ENCODE measurements at places on chromosomes 2 and 18.

DNA sequence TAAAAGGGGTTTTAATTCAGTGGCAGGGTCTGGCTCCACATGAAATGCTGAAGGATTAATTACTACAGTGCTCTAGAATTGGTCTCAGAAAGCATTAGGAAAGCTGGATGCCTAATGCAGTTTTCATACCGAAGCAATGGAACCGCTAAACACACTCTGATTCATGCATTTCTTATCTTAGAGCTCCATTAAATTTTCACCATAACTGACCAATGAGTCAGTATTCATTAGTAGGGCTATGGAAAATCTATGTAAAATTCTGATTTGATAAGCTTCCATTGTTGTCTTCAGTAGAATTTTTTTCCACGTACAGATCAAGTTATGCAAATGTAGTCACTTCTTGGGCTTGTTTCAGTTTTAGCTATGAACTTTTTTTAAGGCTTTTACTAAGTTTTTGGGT lies 359.9 kb downstream of the ARHGAP15 start:
- no peak for DNase-seq

- DNase-seq: no peak
These were observed at the start of gene SLC66A3 for GRCh38 chr2:11155381-11156035. Gene SLC66A3 (plus strand): TSS chr2:11155467. CDS start chr2:11155547, 80 bp downstream.

DNA sequence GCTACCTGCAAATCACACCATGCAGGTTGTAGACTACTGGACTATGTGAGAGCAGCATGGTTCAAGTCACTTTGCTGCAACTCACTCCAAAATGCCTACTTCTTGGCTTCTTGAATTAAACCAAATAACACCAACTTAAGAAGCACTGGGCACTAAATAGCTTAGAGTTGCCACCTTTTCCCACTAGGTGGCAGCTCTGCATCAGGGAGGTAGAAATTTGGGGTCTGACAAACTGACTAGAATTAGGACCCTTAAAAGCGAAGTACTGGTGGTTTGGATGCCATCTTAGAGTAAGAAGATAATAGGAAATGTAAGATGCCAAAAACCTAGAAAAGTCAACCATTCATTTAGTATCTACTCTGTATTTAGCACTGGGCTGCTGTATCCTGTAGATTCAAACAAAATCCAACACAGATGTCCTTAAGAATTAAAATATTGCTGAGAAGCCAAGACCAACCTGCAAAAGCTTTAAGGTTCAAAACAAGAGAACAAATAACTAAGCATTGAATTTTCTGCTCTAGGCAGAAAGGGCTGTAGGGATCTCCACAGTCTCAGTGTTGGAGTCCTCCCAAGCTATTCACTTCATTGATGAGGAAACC lies 65.5 kb downstream of the CCBE1 start:
- DNase-seq: no peak

DNA sequence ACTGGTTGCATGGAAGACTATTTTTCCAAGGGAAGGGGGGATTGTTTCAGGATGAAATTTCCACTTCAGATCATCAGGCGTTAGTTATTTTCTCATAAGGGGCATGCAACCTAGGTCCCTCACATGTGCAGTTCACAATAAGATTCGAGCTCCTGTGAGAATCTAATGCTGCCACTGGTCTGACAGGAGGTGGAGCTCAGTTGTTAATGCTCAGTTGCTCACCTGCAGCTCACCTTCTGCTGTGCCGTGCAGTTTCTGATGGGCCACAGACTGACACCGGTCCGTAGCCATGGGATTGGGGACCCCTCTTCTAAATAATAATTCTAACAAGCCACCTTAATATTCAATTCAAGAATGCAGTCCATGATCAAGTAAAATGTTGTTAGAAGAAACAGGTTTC lies 34.9 kb downstream of the PLCL1 start:
- DNase-seq: no peak

GRCh38 chr2:231138699-231139098 lies 13.9 kb upstream of the HTR2B start:
- DNase-seq: peak; percentile 26

GRCh38 chr2:198141726-198142125 lies 337.3 kb downstream of the PLCL1 start:
- DNase-seq: no peak

DNA sequence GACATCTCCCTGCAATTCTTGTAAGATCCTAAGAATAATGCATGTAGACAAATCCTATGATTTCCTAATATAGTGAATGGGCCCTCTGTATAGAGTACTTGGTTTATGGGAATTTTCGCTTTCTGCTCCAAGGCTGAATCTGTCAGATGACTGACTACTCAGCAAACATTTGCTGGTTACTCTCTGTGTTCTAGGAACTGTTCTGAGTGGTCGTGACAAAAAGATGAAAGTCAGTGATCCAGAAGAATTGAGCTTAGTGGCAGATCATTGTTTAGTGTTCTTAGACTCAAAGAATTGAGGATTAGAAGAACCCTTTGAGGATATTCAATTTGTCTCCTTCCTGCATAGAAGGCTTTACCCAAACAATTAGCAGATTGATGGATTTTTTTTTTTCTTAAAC lies 10.0 kb downstream of the XRCC5 start:
- no peak for DNase-seq

DNA sequence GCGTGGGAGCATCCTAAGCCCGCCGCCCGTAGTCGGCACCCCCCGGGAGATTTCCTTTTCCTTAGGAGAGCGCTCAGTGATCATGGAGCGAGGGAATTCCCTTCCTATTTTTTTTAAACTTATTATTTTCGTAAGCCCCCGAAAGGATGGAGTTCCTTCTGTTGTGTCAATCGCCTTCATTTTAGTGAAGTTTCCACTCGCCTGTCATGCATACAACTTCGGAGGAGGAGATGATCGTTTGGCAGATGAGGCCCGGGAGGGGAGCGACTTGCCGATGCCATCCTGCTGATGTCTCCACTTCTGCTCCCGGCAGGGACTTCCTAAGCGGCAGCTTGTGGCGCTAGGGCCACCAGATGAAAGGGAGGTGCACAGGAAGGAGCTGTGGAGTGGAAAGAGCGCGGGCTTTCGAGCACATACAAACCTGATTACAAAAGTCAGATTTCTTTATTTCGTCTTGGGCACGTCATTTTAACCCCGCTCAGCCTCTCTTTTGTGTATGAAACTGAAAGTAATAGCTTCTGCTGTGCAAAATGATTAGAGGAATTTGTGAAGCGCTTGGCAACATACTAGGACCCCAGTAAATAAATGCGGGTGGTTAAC lies at the start of gene ADGRF3:
Gene ADGRF3 (minus strand): TSS at position 336 of the 600 bp plus-strand sequence. CDS start 555 bp downstream, outside the sequence.
- peak; percentile 73 for DNase-seq

- no peak for DNase-seq
These were observed 4.7 kb upstream of the STAT1 start for GRCh38 chr2:191018643-191019119.

DNA sequence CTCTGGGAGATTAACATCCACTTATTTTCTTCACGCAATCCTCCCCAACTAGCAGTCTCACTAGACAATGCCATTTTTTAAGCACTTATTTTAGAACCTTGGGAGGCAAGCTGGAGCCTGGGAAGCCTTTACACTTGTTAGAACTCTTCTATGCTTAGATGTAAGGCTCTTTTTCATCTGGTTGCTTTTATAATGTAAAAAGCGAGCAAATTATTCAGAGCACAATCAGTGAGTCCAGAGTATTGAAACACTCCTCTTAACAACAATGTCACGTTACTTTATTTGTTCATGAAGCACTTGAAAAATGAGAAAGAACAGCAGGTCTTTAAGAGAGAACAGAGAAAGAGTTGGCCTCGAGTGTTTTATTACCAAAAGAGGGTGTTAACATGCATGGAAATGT lies 84.1 kb upstream of the SLC8A1 start:
- peak; percentile 59 for DNase-seq

DNA sequence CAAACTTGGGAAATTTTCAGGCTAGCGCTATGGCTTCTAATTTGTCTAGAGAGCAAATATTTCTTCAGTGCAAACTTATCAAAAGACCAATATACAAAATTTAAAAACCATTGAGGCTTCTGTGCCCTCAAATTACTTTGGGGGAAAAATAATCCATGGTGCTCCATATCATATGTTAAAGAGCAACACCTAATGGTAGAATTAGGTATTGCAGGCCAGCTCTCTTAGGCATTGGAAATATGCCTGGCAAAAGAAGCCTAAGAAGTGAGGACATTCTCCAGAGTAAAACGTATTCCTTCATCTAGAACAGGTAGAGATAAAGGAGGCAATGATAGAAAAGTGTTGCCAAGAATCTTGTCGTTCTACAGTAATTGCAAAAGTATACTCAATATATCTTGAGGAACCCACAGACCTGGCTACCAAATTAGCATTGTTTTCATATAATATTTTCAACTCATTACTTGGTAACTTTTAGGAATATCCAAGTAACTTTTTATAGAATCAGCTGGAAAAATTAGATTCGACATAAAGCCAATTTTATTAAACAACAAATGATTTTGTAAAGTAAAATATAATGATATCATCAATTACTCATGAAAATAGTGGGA lies 401.1 kb downstream of the BCL11A start:
- no peak for DNase-seq

GRCh38 chr2:84924173-84925106 lies 19.0 kb downstream of the TMSB10 start:
- DNase-seq: no peak

DNA sequence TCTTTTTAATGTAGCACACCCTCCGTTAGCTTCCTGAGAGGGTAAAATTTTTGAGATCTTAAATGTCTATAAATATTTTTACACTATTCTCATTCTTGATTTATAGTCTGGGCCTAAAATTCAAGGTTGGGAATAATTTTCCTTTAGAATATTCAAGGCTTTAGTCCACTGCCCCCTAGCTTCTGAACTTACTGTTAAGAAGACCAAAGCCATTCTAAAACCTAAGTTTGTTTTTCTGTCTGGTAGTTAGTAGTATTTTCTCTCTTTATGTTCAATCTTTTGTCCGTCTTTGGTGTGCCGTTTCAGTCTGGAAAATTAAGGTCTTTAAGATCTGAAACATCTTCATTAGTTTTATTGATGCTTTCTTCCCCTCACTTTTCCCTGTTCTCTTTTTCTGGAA lies 14.5 kb downstream of the OSBPL6 start:
- no peak for DNase-seq

DNA sequence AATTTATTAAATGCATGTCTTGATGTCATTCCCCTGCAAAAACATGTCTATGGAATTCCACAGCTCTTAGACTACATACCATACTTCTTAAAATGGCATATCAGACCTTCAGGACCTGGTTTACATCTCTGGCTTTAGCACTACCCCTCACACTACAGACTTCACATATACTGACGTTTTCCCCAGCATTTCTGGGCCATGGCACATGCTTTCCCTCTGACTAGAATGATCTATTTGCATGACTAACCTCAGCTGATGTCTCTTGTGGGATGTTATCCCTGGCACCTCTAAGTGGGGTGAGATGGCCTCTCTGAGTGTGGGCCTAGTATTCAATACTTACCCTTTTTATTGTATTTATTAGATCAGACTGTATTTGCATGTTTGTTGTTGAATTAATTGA lies 381.6 kb downstream of the ERBB4 start:
- DNase-seq: no peak
